ENCODE measurements at places on chromosomes 7 and 10.

GRCh38 chr10:71512761-71513539, 116.2 kb downstream of the CDH23 start:
- H3K27ac ChIP-seq, result no peak overlapping the region
- peak; percentile 78 for DNase-seq
- H3K27me3 ChIP-seq, result no peaks in the 10 kb centered on the region
- H3K36me3 ChIP-seq, result no peaks in the 10 kb centered on the region
- H3K4me1 ChIP-seq, result no peaks in the 10 kb centered on the region

DNA sequence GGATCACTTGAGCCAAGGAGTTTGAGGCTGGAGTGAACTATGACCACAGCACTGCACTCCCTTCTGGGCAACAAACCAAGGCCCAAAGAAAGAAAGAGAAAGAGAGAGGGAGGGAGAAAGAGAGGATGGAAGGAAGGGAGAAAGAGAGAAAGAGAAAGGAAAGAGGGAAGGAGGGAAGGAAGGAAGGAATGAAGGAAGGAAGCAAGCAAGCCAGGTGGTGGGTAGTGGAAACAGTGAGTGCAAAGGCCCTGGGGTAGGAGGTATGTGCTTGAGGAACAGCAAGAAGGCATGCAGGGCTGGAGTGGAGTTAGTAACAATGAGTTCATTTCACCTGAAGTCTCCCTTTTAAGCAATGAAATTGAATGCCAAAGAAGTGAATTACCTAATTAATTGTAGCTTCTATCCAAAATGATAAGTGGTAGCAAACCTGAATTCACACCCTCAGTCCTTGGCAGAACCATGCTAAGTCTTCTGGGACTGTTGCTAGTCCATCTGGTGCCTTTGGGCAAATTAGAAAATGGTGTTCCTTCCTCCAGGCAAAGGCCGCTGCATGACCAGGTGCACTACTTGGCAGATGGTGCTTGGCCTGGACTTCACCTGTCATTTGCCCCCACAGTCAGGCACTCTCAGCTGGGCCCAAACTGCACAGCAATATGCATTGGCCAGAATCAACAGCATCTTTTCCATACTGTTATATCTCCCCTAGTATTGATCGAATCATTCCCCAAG, 67.4 kb upstream of the MPP7 start:
- no peak for DNase-seq
- H3K36me3 ChIP-seq, result no peaks in the 10 kb centered on the region
- no peak overlapping the region for H3K27ac ChIP-seq
- H3K4me3 ChIP-seq, result no peak overlapping the region
- H3K27me3 ChIP-seq, result no peaks in the 10 kb centered on the region

- no peak overlapping the region for H3K4me3 ChIP-seq
- H3K27me3 ChIP-seq, result no peaks in the 10 kb centered on the region
- H3K36me3 ChIP-seq, result no peaks in the 10 kb centered on the region
- no peak overlapping the region for H3K27ac ChIP-seq
- no peak for DNase-seq
Observed at GRCh38 chr7:2041496-2042367, 191.0 kb downstream of the MAD1L1 start.

DNA sequence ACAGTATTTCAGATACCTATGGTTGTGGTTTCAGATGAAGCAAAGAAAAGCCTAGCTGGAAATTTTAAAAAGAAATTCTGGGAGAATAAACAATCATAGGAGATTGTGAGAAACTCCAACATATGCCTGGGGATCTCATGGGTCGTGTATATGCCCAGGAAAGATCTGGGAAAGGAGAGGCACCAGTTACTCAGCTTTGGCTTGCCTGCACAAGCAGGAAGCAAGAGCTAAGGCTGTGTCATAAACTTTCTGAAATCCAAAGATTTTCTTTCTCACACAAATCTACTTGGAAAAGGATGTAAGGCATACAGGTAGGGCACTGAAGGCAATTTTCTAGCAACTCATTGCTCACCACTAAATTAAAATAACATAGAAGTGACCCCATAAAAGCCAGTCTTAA, 373.6 kb downstream of the CDC14C start:
- H3K4me3 ChIP-seq, result no peak overlapping the region
- no peak for DNase-seq
- no peak overlapping the region for H3K27ac ChIP-seq
- no peaks in the 10 kb centered on the region for H3K36me3 ChIP-seq

Data from pancreas (tissue), 10 donors.